ENCODE measurements at places on chromosomes 7 and 10.

DNA sequence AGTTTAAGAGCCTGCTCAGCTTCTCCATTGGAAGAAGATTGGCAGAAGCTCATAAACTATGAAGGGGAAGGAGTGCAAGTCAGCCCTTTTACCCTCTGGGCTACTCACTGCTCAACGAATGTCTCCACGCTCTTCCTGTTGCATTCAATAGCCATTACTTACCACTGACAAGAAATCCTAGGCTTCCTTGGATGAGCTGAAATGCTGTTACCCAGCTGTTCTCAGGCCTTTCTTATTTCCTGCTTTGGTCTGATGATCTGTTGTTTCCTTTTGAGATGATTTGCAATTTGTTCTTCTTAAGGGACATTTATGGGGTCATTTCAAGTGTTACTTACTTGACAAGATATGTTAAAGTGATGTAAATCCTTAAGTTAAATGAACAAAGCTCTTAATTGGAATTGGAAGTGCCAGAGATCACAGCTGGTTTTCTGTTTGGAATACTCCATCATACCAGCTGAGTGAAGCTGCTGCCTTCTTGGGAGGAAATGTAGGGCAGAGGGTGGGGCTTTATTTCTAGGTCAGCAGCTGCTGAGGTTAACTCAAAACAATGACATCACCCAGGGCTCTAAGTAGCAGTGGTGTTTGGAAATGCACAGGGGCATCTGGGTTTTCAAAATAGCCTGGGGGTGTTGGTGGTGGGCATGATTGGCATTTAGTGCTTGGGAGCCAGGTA is 170.0 kb downstream of the PRKCQ start:
- DNase-seq = no peak

DNA sequence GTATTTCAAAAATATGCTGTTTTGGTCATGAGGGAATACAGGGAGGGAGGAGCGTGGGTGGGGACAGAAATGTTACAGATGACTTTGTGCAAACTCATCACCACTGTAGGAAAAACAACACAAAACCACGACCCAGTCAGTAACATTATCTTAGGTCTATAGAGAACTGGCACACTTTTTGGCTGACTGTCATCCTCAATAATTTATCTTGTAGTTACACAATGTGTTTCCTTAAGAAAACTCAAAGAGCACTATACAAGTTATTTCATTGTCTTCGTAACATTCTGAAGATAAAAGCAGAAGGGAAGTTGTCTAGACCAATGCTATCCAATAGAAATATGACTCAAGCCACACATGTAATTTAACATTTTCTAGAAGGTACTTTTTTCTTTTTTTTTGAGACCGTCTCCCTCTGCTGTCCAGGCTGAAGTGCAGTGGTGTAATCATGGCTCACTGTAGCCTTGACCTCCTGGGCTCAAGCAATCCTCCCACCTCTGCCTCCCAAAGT is 16.9 kb upstream of the CDK14 start:
- no peak for DNase-seq

DNA sequence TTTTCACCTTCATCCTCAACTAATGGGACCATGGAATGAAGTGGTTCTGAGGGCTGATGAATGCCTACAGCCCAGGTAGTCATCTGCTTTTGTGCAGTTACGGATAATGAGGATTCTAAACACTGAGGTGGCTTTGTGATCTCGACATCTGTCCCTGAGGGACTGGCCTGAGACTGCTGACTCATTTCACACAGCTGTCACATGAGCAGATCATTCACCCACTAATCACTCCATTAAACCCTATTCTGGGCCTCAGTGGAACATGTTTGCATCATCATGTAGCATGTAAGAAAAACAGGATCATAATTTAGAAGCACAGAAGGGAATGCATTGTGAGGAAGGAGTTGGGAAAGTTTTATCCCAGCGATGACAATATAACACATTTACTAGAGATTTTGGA is 79.4 kb upstream of the FEZF1 start:
- no peak for DNase-seq

DNA sequence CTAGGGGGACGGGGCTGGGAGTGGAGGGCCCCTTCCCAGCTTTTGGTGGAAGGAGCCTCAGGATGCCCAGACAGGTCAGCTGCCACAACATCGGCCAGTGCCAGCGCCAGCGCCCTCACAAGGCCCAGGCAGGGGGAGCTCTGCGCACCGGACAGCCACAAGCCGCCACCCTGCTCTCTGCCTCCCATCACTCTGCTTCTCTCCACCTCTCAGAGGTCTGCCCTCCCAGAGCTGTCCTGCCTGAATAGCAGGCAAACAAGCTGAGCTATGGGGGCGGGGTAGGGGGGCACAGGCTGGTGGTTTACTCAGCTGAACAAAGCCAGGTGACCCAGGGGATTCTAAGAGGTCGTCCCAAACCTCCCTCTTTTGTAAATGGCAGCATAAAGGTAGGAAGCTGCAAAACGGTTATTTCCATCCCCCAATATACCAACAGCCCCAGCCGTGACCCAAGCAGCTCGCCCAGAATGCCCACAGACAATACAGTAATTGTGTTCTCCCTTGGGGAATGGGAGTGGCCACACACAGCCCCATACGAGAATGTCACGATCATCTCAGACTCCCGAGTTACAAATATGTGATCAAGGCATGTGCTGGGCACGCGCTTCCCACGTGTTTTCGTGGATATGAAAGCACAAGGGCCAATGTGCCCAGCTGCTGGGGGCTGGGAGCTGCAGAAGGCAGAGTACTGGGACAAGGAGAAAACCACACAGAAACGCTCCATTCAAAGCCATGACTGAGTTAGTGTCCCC is 19.7 kb downstream of the FAM53B start:
- no peak for DNase-seq

GRCh38 chr7:99667179-99667578 is 12.6 kb downstream of the CYP3A5 start:
- no peak for DNase-seq

- DNase-seq = no peak
These were observed 27.1 kb upstream of the ZFAND2A start for GRCh38 chr7:1187127-1187526.
